ENCODE measurements at places on chromosomes 1 and 21.

DNA sequence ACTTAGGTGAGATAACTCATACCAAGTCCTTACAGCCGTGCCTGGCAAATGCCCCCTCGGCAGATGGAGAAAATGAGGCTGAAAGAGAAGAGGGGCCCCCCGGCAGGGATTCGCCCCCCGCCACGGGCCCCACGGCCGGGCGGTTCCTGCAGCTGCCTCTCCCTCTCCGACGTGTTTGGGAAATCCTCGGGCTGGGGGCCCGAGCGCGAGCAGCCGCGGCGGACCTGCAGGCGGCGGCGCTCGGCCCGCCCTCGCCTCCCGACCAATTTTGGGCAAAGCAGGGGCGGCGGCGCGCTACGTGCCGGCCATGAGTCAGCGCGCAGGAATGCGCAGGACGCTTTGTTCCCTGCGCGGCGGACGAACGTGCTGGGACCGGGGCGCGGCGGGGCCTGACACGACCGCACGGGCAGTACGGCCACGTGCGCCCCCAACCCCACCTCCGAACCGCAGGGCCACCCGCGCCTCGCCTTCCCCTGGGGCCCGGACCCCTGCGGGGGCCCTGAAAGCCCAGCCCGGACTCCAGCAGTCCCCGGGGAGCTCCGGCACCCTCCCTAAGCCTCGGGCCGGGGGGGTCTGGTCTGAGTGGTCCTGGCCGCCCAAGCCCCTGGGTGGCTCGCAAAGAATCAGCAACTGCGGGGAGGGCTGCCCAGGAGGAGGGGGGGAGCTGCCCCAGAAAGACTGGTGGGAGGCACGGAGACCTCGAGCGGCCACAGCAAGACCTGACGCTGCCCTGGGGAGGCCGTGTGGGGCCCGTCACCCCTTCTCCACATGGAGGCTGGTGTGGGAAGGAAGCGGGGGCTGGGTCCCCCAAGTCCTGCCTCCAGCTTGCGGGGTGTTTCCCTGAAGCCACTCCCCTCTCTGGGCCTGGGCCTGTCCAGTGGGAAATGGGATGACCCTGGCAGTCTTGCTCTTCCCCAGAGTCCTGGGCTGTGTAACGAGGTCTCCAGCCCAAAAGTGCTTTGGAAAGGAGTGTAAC lies 11.9 kb upstream of the EDN2 start:
- DNase-seq, result no peak

DNA sequence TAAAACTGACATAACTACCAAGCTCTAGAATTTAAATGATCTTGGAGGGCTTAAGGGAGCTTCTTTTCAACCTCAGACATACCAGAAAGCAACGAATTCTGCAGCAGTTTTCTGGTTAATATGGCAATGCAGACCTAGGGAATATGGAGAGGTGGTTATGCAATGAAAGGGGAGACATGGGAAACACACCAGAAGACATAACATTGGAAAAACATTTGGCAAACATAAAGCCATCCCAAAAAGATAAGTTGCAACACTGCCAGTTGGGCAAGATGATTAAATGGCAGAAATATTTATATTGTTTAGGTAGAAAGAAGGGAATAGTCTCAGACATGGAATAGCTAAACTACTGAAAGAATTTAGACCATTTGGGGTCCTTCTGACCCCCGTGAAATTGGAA lies 104.5 kb downstream of the KCNJ6 start:
- no peak for DNase-seq

GRCh38 chr1:21664806-21665588 lies 4.2 kb downstream of the RAP1GAP start:
- DNase-seq, result no peak

DNA sequence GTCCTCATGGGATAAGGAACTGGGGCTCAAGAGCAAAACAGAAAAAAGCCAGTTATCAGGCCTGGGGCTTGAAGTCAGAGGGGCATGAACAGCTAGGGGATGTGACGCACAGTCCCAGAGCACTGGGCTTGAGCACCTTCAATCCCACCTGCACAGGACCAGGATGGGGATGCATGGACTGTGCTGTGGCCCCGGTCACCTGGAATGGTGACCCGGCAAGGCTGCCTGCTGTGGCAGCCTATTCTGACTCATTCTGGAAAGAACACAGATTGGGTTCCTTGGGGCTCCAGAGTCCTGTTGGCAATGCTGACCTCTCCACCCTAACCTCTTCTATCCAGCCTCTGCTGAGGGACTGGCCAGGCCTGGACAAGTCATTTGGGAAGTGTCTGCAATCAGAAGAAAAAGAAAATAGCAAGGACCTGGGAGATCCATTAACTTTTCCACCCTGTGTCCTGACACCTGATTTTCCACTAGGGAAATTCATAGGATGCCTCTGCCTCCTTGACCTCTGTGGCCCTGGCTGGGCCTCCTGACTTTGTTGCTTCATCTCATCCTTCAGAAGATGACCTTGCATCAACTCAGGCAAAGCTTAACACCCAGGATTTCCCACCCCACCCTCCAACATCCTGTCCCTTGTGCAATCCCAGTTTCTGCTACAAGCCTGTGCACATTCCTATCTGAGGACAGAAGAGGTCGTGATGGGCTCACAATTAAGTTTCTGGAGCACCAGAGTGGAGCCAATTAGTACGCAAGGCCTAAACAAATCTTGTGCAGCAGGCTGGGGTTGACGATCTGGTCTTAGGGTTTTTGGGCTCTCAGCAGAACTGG lies 17.9 kb upstream of the FMOD start:
- DNase-seq, result no peak

- DNase-seq, result no peak
Measured at GRCh38 chr1:30219675-30220074, 503.7 kb downstream of the MATN1 start.

DNA sequence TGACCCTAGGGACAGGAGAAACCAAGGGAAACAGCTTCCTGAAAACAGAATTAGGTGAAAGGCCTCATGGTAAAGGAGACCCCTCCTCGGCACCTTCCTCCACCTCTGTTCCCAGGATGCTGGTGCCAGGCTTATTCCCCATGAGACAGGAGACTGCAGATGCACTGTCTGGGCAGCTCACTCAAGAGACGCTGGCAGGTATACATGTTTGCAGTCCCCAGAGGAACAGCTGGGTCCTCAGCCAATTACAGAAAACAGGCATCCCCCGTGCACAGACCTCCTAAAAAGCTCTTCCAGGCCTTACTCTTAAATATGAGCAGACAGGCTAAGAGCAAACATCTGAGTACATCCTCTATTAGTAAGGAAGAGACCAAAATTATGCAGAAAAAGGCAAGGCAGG lies 6.5 kb downstream of the CCSAP start:
- DNase-seq, result no peak

DNA sequence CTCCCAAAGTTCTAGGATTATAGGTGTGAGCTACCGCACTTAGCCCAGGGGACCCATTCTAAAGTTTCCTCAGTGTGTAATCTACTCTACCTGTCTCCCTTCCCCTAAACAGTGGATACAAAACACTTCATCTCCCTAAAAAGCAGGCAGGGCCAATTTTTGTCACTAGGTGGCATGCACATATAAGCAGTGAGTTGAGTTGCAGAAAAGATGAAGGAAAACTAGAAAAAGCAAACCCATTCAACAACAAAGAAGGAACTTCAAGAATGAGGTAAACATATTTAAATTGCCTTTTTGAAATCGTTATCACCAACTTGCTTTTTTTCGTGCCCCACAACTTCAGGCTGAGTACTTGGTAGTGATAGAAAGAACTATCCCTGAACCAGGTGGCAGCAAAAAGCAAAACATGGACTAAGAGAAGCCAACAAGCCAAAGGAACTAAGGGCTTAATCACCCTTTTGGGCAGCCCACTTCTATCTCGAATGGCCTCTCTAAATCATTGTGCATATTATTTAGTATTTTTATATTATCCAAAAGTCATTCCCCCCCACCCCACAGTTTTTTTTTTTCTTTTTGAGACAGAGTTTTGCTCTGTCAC lies 19.7 kb upstream of the ALDH9A1 start:
- DNase-seq, result peak; percentile 42

DNA sequence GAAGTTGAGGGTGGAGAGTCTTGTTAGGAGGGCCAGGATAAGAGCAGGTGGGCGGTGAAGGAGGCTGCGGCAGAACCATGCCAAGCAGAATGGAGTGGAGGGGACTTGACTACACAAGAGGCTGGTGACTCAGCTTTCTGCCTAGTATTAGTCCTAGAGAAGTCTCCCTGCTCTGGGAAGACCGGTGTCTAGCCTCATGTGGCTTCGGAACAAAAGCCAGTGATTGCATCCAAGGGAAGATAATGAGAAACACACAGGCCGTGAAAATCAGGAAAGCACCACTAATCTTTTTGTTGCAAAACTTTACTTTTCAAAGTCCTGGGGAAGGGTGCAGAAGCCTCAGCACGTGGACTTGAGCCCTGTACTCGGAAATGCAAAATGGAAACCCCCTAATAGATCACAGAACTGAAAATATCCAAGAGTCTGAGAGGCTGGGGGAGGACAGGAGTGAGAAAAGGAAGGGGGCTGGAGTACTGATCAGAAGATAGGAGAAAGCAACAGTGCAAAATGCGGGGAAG lies 31.4 kb downstream of the DDR2 start:
- no peak for DNase-seq

DNA sequence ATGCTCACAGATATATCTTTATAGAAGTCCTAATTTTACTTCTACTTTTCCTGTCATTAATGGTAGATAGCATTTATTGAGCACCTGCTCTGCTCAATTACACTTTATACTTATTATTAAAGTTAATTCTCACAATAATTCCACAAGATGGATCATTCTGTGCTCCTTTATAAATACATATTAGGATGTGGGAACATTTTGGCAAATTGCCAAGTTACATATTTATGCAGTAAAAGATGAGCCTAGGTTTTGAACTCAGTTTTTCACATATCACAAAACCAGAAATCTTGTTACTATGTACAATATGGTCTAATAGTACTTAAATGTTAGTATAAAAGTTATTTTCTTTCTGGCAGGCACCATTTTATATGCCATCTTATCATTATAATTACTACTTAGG lies 895.0 kb upstream of the B3GALT2 start:
- no peak for DNase-seq
